Activated CD8-positive, alpha-beta memory T cell treated with anti-CD3 and anti-CD28 coated beads, Interleukin-2, amount 10 ng/mL, durations not matched to agents 7 days and 5 days (primary cell): ENCODE measurements at places on chromosomes 7 and 10. TPM values are rescaled to one million over a fixed set of nuclear protein-coding genes. Genes with fewer than 3 reads are reported as not detected.

DNA sequence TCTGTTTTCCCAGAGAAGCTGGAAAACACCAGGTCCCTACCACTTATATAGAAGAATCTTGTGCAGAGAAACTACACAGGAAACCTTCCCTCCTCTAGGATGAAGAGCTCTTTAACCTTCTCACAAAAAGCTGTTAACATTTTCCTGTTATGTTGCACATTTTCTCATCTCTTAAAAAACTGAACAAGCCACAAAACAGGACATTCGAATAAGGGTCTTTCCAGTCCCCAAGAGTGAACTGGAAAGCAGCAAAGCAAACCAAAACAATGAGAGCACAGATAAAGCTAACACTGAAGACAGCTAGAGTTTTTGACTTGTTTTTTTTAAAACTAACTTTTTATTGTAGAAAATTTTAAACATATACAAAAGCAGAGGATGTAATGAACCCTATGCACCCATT is 82.7 kb downstream of the RNF216 start:
- DNase-seq: no peak

GRCh38 chr10:30980951-30981616 is 50.6 kb downstream of the ZNF438 start:
- no peak for DNase-seq

Gene TAS2R3
- total RNA-seq: 0.75 TPM

Gene DNAJC2
- 36.8 TPM for total RNA-seq

GRCh38 chr7:104175361-104175984 is 32.3 kb downstream of the ORC5 start:
- no peak for DNase-seq
